Foreskin melanocyte (primary cell): ENCODE measurements at places on chromosomes 12 and 14.

DNA sequence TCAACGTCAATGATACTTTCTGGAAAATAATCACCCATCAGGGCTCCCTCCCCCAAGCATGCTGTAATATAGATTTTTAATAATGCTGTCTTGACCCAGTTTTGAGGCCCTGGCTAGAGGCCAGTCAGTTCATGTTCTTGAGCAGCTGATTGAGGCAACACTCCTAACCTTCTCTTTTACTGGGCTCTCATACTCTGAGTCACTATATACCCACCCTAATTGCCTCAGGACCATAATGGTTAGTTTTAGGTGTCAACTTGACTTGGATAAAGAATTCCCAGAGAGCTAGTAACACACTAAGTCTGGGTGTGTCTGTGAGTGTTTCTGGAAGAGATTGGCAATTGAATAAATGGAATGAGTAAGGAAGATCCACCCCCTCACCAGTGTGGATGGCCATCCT, 527.0 kb upstream of the ATP2B1 start:
- no peak for DNase-seq

DNA sequence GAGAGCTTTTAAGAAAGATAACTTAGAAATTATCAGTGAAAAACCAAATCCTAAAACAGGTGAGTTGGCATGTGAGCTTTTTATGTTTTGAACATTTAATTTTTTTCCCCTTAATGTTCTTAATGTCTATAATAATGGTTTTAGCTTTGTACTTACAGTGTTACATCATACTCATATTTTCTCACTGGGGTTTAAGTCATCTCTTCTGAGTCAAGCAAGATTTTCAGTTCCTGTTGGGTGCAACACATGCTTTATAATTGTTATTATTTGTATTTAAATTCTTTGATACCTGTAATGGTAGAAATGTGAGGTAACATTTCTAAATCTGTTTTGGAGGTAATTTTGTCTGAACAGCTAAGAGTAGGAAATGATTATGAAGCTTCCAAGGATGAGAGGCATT, 113.0 kb downstream of the PLEKHA5 start:
- no peak for DNase-seq

GRCh38 chr12:12011880-12012260, 58.9 kb upstream of the BCL2L14 start:
- no peak for DNase-seq

GRCh38 chr14:93533842-93534241, 103.1 kb downstream of the UNC79 start:
- peak; percentile 59 for DNase-seq
